ENCODE measurements at places on chromosomes 6 and 20.

GRCh38 chr6:56874328-56874727 is 80.6 kb upstream of the BEND6 start:
- no peak for DNase-seq

- DNase-seq = no peak
These were observed 358.9 kb downstream of the CENPW start for GRCh38 chr6:126698732-126699240.

DNA sequence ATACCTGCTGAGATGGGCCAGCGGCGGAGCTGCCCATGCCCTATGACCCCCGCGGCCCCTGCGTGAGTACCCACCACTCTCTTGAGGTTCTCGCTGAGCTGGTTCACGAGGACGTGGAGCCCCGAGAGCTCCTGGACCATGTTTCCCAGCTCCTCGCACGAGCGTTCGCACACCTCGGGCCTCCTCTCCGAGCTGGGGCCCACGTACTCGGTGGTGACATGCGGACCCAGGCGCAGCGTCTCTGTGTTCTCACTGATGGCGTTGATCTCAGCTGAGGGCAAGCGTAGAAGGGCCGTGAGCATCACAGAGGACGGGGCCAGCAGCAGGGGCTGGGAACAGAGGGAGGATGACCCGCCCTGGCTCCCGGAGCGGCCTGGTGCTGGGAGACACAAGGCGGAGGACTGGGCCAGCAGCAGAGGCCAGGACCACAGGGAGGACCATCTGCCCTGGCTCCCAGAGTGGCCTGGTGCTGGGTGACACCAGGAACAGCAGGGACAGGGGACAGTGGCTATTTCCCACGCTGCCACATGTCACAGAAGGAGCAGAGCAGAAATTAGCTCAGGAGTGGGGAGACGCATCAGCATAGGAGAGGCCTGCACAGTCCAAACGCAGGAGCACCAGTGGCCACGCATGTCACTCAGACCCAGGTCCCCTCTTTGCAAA is 11.8 kb downstream of the THBS2 start:
- no peak for DNase-seq

GRCh38 chr6:47159763-47160162 is 117.6 kb upstream of the ADGRF1 start:
- no peak for DNase-seq

DNA sequence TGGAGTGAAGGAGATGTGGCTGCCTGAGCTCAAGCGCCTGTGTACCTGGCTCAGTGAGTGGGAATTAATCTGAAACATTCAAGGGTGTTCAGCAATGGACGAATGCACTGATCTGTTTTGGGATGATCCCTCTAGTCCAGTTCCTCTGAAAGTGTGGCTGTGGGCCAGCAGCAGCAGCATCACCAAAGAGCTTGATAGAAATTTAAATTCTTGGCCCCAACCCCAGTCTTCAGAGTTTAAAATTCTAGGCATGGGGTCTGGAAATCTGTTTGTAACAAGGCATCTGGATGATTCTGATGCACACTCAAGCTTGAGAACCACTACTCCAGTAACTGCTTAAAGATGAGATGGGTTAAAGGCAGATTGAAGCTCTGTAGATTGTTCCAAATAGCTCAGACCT is 59.2 kb downstream of the STMND1 start:
- DNase-seq = no peak

DNA sequence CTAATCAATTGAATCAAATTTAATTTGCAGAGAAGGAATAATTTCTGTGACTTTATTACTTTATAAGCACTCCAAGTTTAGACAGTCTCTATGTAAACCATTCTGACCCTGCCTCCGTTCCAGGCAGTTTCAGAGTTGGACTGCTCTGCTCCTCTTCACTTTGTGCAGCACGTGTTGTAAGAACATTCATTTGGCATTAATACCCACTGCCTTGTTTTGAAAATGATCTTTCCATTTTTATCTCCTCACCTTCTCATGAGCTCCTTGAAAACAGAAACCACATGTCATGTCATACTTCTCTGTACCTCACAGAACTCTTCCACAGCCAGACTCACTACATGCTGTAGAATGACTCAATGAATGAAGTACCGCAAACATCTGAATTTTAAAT is 25.5 kb downstream of the SLC22A1 start:
- DNase-seq = no peak

Measured in stimulated activated CD8-positive, alpha-beta memory T cell treated with anti-CD3 and anti-CD28 coated beads, Interleukin-7, amount 100 ng/mL, for 48 hours (primary cell).